ENCODE measurements at places on chromosomes 7 and 10.

- no peak for DNase-seq
These were observed 48.1 kb downstream of the SH2D4B start for GRCh38 chr10:80585812-80586211.

DNA sequence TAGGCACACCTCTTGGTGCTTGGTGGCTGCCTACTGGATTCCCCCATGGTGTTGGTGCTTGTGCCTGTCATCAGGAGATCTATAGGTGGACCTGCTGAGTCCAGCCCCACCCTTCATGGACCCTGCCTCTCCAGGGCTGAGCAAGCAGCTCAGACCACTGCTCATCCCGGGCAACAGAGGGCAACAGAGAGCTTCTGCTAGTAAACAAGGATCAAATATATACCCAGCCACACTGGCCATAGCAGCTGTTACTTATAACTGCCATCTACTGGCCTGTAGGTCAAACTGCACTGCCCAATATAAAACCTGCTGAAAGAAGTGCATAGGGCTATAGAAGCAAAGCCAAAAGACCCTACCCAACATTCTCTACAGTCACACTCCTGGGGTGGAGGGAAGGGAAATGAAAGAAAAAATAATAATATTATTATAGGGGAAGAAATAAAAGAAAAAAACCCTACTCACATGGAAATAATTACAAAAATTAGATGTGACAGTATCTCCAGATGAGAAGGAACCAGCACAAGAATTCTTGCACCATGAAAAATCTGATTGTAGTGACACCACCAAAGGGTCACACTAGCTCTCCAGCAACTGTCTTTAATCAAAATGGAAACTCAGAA lies 54.9 kb upstream of the ZNF800 start:
- DNase-seq = no peak

- DNase-seq = no peak
These were observed 99.6 kb upstream of the RELN start for GRCh38 chr7:104089061-104089460.

- DNase-seq = no peak
These were observed 645.7 kb downstream of the SUGCT start for GRCh38 chr7:40780460-40780859.

DNA sequence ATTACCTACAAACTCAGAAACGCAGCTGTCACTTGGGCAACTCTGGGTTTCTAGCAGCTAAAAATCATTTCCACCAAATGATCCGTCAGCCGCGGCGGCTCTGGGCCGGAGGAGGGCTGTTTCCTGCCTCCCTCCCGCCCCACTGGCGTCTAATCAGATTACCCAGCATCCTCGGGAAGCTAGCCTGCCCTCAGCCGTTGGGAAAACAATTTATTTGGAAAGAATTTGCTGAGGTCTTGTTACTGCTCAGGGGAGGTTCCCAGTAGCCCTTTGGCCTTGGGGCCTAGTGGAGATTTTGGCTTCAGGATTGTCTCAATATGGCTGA lies 65.0 kb upstream of the ADGRA1 start:
- DNase-seq = no peak

- DNase-seq = no peak
These were observed 5.6 kb downstream of the BAG3 start for GRCh38 chr10:119656760-119657159.

- DNase-seq = no peak
These were observed 71.3 kb downstream of the NRCAM start for GRCh38 chr7:108384716-108385483.

DNA sequence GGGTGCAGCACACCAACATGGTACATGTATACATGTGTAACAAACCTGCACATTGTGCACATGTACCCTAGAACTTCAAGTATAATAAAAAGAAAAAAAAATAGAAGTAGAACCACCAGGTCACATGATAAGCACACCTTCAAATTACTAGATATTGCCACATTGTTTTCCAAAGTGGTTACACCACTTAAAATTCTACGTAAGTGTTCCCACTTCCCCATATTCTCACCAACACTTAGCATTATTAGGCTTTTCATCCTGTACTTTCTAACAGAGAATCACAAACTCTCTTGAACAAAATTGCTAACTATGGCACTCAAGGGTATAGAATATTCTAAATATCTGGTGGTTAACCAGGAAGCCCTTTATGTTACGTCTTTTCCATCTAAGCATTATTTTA lies 22.6 kb downstream of the SH3PXD2A start:
- no peak for DNase-seq

- no peak for DNase-seq
These were observed 19.7 kb downstream of the LIMK1 start for GRCh38 chr7:74103219-74103772.

- no peak for DNase-seq
These were observed 647 bp downstream of the PLAU start for GRCh38 chr10:73911553-73912004.

GRCh38 chr10:24674892-24675632 lies 48.6 kb downstream of the ARHGAP21 start:
- DNase-seq = no peak

GRCh38 chr10:117762819-117763172 lies 220.2 kb downstream of the EMX2 start:
- DNase-seq = no peak
